Stimulated activated CD8-positive, alpha-beta memory T cell treated with anti-CD3 and anti-CD28 coated beads, Interleukin-2, amount 100 ng/mL, for 1 hour (primary cell): ENCODE measurements at places on chromosomes 2 and 18.

DNA sequence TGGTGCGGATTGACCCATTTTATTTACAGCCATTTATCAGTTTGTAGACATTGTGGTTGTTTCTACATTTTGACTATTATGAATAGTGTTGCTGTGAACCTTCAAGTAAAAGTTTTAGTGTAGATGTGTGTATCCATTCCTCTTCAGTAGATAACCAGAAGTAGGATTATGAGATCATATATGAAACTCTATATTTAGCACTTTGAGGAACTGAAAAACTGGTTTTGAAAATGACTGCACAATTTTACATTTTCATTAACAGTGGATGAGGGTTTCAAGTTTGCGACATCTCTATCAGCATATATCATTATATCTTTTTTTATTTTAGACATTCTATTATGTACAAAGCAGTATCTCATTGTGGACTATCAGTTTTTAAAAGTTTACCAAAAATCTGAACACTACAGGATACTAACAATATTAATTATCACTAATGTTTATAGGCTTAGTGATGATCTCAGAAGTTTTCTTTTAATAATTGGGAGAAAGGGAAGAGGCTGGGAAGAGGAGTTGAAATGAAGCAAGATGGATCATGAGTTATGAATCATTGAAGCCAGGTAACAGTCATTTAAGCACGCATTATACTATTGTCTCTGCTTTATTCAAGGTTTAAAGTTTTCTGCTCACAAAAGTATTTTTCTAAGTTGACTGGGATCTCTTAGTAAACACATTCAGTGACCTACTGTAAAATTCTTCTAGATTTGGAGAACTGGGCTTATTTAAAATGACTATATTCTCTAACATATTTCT is 329.0 kb upstream of the LRATD1 start:
- no peak for DNase-seq

DNA sequence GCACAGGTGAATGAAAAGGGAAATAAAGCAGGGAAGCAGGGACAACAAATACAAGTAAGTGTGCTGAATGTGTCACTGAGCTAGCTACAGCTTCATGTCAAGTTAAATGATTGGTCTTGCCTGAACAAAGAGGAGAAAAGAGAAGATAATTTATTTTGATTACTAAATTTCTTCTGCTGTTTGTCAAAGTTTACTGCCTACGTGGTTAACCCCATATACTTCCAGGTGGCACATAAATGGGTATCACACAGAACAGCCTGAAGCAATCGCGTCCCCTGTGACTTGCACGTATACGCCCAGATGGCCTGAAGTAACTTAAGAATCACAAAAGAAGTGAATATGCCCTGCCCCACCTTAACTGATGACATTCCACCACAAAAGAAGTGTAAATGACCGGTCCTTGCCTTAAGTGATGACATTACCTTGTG is 434.2 kb downstream of the LRRTM4 start:
- DNase-seq: no peak

DNA sequence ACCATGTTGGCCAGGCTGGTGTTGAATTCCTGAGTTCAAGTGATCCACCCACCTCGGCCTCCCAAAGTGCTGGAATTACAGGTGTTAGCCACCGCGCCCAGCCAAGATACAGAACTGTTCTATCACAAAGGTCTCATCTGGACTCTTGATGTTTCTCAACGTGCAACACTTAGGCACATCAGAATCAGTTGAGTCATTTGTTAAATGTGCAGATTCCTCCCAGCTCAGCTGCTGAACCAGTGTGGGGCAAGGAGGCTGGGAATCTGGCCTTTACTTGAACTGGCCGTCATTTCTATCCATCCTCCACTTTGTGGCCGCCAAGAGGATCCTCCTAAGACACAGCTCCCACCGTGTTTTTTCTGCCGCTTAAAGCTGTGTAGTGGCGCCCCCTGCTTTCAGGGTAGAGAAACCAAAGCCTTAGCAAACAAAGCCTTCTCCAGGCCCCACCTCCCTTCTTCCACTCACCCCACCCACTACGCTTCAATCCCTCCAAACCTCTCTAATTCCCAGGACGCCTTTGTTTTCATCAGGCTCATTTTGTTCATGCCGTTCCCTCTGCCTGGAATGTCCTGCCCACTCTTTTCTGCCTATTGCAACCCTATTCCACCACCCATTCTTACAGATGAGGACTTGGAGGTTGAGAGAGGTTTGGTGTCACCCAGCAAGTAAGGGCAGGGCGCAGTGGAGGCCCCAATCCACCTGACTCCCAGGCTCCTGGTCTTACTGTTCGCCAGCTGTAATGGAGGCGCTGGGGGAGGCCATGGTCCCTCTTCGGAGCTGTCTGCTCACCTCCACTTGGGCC is 776 bp upstream of the SPEG start:
- DNase-seq: no peak

- DNase-seq: no peak
Measured at GRCh38 chr2:140201572-140201971, 1421.4 kb upstream of the NXPH2 start.

GRCh38 chr18:40108596-40108995 is 1846.4 kb upstream of the PIK3C3 start:
- no peak for DNase-seq

GRCh38 chr2:207153266-207153975 is 12.3 kb downstream of the KLF7 start:
- DNase-seq: no peak

DNA sequence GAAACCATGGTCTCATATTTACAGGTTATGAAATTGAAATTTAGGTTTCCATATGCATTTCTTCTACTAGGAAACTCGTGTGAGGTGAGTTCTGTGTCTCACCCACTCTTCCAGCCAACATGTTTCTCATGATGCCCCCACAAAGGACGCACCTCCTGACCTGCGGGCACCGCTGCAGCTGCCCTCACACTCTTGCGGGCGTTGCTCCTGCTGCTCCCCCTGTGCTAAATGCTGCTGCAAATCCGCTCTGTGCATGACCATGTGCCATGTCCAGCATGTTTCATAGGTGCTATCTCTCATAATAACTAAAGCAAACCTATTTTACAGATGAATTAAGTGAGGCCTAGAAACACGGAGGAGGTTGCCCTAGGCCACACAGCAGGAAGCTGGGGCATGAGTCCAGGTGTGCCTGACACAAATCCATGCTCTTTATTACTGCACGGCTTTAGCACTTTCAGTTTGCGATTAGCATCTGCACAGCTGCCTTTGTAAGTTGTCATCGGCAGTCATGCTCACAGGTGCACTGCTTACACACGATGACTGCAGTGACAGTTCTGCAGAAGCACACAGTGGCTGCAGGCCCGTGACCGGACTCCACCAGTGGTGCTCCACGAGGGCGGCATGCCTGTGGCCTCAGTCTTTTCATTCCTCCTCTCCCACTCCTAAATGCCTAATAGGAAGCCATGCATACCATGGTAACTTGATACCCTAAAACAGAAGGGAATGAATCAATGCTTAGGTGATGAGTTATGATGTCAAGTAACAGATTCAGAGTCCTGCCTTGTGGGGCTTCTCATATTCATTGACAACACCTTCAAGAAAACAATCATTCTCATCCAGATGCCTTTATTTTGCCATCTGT is 14.9 kb upstream of the GALR1 start:
- DNase-seq: no peak

DNA sequence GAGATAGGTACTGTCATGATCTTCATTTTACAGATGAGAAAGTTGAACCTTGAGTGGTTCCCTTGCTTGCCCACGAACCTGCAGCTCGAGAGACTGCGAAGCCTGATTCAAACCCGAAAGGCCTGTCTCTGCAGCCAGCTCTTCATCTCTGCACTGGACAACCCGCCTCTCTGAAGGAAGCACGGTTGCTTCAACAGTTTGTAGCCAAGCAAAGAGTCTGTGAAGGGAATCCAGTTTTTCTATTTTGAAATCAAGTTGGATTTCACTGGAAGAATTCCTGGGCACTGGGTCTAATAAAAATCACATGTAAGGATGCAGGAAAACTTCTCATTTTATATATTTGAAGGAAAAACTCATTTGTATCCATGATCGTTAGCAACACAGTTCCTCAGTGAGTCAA is 21.3 kb upstream of the ICOS start:
- no peak for DNase-seq

DNA sequence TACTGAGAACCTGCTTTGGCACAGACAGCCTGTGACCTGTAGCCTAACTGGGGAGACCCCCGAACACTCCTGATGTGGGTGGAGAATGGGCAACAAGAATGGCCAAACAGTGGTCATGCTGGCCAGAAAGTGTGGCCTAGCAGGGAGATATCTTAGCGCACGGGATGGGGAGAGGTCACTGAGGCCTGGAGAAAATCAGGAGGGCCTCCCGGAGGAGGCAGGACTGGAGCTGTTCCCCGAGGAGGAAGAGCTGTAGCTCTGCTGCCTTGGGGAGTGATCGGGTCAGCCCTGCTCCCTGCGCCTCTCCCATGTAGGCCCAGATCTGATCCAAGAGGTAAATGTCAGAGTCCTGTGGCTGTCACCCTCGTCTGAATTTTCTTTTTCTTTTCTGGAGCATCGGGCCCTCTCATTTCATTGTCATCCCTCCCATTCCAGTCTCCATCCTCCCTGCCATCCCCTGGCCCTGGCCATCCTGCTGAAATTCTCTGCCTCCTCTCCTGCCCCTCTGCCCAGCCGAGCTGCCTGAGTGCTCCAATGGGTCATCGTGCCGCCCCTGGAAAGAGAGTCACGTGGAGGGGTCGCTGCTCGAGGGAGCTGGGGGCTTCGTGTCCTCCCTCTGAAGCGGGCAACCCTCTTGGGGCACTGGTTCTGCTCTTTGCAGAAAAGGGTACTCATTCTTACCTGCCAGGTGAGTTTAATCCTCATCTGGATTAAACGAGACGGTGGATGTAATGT is 242.9 kb downstream of the HAUS1 start:
- no peak for DNase-seq

- DNase-seq: no peak
Measured at GRCh38 chr2:58268685-58269084, 27.6 kb upstream of the FANCL start.

GRCh38 chr2:85988914-85989270 is 100.1 kb upstream of the ST3GAL5 start:
- no peak for DNase-seq

- DNase-seq: no peak
Measured at GRCh38 chr2:45696708-45697107, 45.2 kb downstream of the PRKCE start.

DNA sequence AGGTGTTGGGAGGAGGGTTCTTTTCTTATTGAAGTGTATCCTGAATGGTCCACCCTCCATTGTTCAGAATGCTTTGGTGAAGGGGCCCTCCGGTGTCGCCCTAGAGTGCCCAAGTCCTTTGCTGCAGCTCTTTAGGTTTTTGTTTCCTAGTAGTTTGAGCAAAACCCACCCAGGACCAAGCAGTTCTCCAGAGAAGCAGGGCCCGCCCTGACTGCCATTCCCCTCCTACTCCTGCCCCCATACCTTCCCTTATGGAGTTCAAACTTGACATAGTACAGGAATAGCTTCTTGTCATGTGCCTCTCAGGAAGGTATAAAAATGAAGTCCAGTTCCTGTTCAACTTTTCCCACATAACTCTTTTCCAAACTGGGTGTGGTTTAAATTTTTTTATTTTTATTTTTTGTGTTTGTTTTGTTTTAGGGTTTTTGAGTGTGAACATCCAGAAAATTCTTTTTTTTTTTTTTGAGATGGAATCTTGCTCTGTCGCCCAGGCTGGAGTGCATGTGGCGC is 5.6 kb downstream of the MERTK start:
- no peak for DNase-seq

DNA sequence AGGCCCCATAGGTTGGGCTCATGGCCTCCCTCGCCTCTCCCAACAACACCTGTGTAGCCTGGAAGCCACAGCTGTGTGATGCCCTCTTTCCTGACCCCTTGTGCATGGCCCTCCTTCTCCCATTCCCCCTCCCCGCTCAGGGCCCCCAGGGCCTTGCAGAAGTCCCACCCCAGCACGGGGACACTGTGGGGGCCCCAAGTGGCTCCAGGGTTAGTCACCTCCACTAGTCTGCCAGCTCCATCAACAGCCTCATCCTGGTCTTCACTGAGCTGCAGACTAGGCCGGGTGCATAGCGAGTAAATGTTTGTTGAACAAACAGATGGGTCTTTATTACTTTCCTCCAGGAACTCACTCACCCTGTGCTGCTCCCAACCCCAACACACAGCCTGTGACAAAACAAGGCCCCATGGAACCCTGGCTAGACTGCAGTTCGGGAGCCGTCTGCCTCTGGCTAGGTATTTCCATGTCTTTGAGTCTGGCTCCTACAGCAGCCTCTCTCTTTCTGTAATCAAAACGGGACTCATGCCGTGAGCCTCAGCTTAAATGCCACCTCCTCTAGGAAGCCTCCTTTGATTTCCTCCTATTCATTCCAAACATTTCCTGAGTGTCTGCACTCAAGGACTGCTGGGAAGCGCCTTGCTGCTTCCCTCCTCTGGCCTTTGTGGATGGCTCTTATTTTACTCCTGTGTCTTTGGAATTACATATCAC is 109.9 kb upstream of the ID2 start:
- no peak for DNase-seq

GRCh38 chr2:234818937-234819336 is 132.9 kb upstream of the SH3BP4 start:
- no peak for DNase-seq

- no peak for DNase-seq
Measured at GRCh38 chr2:105722726-105723297, 21.9 kb upstream of the NCK2 start.

DNA sequence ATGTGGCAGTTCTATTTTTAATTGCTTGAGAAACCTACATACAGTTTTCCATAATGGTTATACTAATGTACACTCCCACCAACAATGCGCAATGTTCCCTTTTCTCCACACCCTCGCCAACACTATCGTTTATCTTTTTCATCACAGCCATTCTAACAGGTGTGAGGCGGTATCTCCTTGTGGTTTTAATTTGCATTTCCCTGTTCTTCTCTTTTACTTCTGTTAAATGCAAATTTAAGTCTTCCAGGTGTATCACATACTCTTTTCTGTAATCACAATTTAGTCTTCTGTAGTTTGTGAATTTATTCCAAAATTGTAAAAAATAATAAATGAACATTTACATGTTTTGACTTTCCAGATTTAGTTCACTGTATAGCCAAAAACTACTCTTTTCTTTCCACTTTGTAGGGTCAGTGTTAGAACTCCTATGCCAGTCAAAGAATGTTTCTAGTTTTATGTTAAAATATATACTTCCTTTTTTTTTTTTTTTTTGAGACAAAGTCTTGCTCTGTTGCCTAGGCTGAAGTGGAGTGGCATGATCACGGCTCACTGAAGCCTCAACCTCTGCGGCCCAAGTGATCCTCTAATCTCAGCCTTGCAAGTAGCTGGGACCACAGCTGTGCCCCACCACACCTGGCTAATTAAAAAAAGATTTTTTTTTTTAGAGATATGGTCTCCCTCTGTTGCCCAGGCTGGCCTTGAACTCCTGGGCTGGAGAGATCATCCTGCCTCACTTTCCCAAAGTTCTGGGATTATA is 15.4 kb upstream of the ACYP2 start:
- DNase-seq: no peak

GRCh38 chr2:198776616-198777406 is 680.9 kb downstream of the SATB2 start:
- no peak for DNase-seq
